GM23248 (cell line): ENCODE measurements at places on chromosomes 3 and 15. TPM values are rescaled to one million over a fixed set of nuclear protein-coding genes. Genes with fewer than 3 reads are reported as not detected.
A peak's percentile ranks its signal among the peaks of the same experiment; 100 is the strongest.

The USP3 gene
- 21.0 and 24.5 TPM in 2 replicates for total RNA-seq

The SEC61A1 gene
- total RNA-seq, result 477 and 510 TPM in 2 replicates

The ERICH6 gene
- not detected in 2 replicates for total RNA-seq

The SYNPR gene
- total RNA-seq, result not detected in 2 replicates

DNA sequence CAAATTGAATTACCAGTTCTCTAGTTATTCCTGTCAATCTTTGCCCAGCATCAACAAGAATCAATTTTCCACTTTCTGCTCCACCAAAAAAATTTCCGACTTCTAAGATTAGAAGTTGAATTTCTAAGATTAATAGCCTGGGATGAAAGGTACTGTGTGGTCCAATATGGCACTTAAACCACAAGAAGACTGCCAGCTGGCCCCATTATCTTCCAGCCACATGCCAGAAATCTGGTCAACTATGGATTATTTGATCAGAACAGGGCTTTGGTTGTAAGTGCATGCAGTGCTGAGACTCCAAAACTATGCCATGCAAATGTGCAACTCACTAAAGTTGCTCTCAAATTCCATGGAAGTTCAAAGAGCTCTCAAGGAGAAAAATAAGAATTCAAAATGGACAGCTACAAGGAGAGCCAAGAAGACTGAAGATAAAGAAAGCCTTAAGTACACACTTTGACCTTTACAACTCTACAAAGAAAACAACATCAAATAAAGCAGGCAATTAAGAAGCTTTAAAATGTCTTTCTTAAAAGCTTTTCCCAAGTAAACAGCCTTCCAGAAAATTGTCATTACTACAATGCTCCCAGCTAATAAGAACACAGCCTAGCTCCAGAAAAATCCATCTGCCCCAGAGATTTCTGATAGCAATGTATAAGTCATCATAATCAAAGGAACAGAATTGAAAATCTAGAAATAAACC, 64.2 kb downstream of the ST3GAL6 start:
- H3K27ac ChIP-seq, result no peak overlapping the region
- peaks cover 2% of the 10 kb centered on the region for H3K36me3 ChIP-seq
- DNase-seq, result no peak
- H3K27me3 ChIP-seq, result no peaks in the 10 kb centered on the region
- H3K4me3 ChIP-seq, result no peak overlapping the region

DNA sequence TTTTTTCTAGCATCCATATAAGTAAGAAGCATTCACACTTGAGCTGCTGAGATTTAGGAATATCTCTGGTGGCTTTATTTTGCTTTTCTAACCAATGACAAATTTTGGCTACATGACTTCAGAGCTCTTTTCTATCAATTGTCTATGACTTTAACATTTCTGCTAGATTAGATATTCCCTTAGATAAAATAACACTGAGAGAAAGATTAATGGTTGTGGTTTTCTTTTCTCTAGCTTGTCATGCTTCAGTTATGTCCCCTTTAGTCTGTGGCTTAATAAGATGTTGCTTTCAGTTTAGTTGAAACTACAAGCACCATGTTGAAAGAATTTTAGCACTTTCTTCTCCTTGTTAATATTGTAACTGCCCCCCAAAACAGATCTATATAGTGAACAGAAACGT, 665.6 kb upstream of the CCDC54 start:
- H3K36me3 ChIP-seq, result no peaks in the 10 kb centered on the region
- H3K27me3 ChIP-seq, result no peaks in the 10 kb centered on the region
- DNase-seq, result peak; percentile 60
- H3K27ac ChIP-seq, result 0 out of 2 replicates have a peak overlapping the region, but pooled peaks have one; percentile 1

DNA sequence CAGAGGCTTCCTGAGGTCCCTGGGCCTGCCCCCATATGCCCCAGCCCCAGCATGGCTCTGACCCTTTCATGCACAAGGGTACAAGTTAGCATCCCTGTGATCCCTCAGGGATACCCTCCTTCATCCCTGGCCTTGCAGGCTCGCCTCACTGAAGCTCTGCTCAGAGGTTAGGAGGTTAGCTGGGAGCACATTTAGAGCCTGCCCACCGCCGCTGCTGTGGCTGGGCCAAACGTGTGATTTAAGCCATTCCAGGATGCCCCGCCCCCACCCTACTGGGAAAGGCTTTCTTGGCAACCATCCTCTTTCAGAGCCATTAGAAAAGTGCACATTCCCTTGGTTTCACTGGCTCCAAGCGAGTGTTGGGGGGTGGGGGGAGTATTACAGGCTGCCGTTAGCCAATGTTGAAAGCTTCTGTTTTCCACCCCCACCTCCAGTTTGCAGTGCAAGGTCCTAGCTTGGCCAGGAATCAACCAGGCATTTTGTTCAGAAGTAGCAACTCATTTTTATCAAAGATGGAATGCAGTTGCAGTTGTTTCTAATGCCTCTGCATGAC, 6.3 kb upstream of the HES1 start:
- H3K4me1 ChIP-seq, result peaks cover 13% of the 10 kb centered on the region
- H3K4me3 ChIP-seq, result no peak overlapping the region
- H3K27me3 ChIP-seq, result no peaks in the 10 kb centered on the region; the same call in 1 of the 2 replicates
- DNase-seq, result peak; percentile 44

DNA sequence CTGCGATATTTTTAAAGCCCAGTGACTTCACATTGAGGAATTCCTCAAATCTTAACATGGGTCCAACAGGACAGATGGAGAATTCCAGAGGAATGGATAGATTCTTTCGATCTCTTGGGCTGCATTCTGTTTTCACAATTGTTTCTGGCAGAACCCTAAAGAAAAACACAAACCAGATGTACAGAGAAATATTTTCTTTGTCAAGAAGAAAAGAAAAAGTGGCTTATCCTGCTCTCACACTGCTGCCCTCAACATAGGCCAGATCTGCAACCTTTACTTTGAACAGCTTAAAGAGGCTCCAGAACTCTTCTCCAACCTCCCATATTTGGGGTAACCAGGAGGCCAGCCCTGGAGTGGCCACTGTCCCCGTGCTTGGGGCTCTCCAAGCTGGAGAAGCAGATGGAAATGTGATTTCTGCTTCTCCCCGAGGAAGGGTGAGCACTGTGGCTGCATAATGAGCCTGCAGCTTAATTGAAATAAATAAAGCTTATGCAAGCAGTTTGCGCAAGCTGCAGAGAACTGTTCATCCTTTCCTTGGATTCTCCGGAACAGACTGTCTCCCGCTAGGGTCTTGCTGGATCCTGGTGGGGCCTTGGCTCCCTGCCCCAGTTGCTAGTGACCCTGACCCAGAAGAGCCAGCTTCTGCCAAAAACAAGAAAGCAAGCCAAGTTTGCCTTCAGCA, 453.2 kb upstream of the PROK2 start:
- peak overlapping the region; percentile 46 for H3K27ac ChIP-seq
- peak; percentile 48 for DNase-seq
- peak overlapping the region; percentile 18; the same call in 1 of the 2 replicates for H3K4me3 ChIP-seq
- H3K36me3 ChIP-seq, result no peaks in the 10 kb centered on the region
- peaks cover 38% of the 10 kb centered on the region for H3K4me1 ChIP-seq

GRCh38 chr15:43791993-43792760, at the start of gene SERF2:
Gene SERF2 (plus strand): TSS chr15:43792320. CDS start chr15:43792377, 57 bp downstream.
- peaks cover 19% of the 10 kb centered on the region for H3K36me3 ChIP-seq
- no peaks in the 10 kb centered on the region for H3K27me3 ChIP-seq
- H3K27ac ChIP-seq, result peak within 1 kb of the TSS; percentile 99

DNA sequence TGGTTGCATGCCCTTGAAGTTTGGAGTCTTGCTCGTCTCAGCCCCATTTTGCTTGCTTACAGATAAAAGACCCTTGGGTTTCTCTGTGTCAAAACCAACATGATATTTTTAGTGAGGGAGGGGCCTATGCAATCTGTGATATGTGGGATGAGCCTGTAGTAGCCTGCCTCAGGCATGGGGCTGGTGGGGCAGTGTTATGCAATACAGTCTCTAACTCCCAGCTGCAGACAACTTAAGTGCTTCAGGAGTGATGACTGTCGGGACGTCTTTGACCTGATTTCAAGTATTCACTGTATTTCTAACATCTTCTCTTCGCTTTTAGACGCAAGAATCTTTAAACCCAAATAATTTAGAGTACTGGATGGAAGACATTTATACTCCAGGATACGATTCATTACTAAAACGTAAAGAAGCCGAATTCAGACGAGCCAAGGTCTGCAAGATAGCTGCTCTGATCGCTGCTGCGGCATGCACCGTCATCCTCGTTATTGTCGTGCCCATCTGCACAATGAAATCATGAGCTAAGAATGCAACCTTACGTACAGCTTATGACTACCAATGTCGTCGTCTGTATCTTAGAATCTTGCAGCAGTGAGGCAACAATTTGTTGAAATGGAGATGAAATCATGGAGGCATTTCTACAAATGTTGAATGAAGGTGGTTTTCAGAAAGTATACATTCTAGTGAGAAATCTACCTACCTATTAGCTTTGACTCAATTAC, 35.9 kb downstream of the MINAR1 start:
- no peak overlapping the region for H3K4me3 ChIP-seq
- 0 out of 2 replicates have a peak, but pooled peaks cover 5% of the 10 kb centered on the region for H3K36me3 ChIP-seq
- peak; percentile 3 for DNase-seq
- H3K27ac ChIP-seq, result no peak overlapping the region

DNA sequence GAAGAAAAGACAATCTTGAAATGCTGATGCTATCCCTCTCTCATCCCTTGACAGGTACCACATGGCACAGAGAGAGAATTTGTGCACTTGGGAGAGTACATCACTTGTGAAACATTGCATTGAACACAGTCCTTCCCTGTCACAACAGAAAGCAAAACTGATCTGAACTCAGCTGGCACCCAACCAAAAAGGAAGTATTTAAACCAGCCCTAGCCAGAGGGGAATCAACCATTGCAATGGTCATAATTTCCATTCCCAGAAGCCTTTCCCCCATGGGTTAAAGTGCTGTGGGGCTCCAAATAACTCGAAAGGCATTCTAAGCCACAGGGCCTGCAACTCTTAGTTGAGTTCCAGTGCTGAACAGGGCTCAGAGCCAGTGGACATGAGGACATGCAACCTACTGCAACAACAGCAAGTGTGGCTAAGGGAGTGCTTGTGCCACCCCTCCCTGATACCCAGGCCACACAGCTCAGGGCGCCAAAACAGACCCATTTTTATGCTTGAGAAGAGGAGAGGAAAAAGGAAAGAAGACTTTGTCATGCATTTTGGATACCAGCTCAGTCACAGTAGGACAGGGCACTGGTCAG, 530.8 kb upstream of the BCHE start:
- H3K36me3 ChIP-seq, result no peaks in the 10 kb centered on the region
- H3K4me3 ChIP-seq, result no peak overlapping the region
- H3K27me3 ChIP-seq, result no peaks in the 10 kb centered on the region
- DNase-seq, result no peak
- H3K27ac ChIP-seq, result no peak overlapping the region

- no peaks in the 10 kb centered on the region for H3K36me3 ChIP-seq
- 0 out of 2 replicates have a peak, but pooled peaks cover 7% of the 10 kb centered on the region for H3K27me3 ChIP-seq
- no peak overlapping the region for H3K4me3 ChIP-seq
- H3K27ac ChIP-seq, result no peak overlapping the region
- DNase-seq, result no peak
These were observed 99.7 kb downstream of the LSM3 start for GRCh38 chr3:14278265-14278798.

DNA sequence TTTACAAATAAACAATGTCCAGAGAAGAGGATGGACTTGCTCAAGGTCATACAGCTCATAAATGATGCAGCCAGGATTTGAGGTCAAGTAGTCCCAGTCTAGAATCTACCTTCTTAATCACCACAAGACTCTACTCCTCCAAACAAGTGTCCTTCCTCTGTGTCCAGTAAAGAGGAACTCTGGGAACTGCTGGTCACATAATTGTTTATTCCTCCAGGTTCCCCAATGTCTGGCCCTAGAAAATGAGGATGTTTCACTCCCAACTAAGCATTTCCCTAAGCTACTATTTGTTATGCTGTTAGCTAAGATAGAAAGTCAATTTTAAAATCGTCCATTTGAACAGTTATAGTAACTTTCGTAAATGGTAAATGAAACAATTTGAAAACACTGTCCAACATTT, 192.4 kb downstream of the FHIT start:
- no peak overlapping the region for H3K4me3 ChIP-seq
- no peaks in the 10 kb centered on the region for H3K36me3 ChIP-seq
